ENCODE measurements at places on chromosomes 7 and 10.

GRCh38 chr10:13340626-13341376 lies 7.3 kb downstream of the SEPHS1 start:
- no peak for DNase-seq

- DNase-seq: no peak
These were observed 373.5 kb downstream of the KCNMA1 start for GRCh38 chr10:77264107-77264506.

GRCh38 chr7:117346161-117346560 lies 23.3 kb upstream of the WNT2 start:
- DNase-seq: no peak

DNA sequence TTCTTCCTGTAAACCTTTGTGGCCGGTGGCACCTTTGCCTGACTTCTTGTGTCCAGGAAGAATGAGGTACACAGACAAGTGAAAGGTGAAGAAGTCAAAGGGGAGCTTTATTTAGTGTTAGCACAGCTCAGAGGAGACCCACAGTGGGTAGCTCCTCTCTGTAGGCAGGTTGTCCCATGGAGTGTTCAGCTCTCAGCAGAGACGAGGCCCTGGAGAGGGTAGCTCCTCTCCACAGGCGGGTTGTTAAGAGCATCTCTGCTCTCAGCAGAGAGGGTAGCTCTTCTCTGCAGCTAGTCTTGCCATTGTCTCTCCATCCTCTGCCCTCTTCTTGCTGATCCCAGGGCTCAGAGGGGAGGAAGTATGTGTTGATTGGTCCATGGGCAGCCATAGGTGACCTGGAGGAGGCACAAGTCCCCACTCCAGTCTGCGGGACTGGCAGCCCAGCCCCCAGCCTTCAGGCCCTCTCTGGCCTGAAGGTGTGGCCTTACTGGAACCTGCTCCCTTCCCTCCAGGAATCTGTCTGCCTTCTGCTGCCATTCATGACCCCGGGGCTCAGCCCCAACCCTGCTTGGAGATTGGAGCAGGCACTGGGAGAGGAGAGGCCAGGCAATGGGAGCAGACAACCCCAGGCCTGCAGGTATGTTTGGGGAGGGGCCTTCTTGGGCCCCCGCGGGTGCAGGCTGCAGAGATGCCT lies 24.5 kb downstream of the HHEX start:
- DNase-seq: no peak

DNA sequence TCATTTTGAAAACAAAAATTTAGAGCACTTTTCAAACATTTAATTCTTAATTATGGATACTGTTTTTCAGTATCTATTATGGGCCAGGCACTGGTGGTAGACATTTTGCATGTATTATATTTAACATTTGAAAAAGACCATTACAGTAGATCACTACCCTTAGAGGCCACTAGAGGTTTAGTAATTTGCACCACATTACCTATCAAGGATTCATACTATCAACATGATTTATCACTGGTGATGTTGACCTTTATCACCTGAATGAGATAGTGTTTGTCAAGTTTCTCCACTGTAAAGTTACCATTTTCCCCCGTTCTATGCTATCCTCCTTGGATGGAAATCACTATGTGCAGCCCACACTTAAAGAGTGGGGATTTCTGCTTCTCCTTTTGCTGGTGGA lies 4.4 kb upstream of the SNX13 start:
- DNase-seq: no peak

- DNase-seq: no peak
These were observed 70.1 kb downstream of the RNF216 start for GRCh38 chr7:5711409-5711808.

GRCh38 chr7:103773726-103774125 lies 215.7 kb downstream of the RELN start:
- no peak for DNase-seq
